ENCODE measurements at places on chromosomes 13 and 19.

DNA sequence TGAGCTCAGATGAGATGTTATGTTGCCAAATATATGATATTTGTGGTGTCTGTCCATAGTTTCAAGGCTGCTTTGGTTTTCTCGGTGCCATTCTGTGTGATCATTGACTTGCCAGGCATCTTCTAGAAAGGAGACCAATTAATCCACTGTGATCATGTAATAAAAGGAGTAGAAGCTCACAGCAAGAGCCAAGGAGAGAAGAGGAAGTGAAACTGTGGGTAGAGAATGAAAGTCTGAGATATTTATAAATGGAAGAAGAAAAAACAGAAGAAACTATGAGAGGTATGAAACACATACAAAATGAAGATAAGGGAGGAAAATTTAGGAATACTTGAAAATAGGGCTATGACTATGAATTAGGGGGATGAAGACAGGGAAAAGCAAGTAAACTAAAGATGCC, 11.1 kb upstream of the ZNF613 start:
- DNase-seq: no peak

GRCh38 chr19:17943274-17944221, 10.7 kb downstream of the CCDC124 start:
- no peak for DNase-seq

GRCh38 chr13:102555914-102556553, 40.8 kb upstream of the TPP2 start:
- DNase-seq: no peak

DNA sequence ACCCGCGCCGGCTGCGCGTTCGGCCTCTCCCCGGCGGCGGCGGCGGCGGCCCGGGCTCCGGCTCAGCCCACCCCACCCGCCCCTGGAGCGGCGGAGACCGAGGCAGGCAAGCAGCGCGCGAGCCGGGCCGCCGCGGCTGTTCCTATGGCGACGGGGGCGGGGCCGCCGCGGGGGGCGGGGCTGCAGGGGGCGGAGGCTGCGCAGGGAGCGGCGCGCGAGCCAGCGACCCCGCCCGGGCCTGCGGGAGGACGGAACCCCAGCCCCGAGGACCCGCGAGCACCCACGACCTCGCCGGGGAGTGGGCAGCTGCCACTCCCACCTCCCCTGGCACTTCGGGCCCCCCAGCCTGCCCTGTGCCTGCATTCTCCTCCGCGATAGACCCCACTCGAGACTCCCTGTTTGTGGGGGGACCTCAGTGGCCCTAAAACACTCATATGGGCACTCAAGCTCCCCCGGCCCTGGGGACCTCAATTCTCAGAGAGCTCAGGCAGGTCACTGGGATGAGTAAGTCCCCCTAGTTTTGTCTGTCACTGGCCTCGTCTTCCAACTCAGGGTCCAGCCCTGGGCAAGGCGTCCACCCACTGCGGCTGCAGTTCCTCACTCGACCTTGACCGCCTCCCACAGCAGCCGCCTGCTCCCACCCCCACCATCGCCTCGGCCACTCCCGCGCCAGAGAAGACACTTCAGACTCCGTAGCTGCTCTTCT, at the start of gene CTXN1:
TSS of gene CTXN1 (minus strand) at position 115 of the 706 bp plus-strand sequence. CDS start 597 bp downstream, outside the sequence.
- no peak for DNase-seq

DNA sequence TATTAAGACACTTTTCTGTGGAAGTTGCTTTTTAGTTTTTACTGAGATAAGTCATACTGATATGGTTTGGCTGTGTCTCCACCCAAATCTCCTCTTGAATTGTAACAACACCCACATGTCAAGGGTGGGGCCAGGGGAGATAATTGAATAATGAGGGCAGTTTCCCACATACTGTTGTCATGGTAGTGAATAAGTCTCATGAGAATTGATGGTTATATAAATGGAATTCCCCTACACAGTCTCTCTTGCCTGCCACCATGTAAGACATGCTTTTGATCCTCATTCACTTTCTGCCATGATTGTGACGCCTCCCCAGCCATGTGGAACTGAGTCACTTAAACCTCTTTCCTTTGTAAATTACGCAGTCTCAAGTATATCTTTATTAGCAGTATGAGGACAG, 1340.4 kb downstream of the SLITRK5 start:
- DNase-seq: no peak

- no peak for DNase-seq
Measured at GRCh38 chr19:48606463-48607358, at the start of gene SPACA4. Gene SPACA4 (plus strand): TSS chr19:48606742. CDS start chr19:48606979, 237 bp downstream.

GRCh38 chr19:55391191-55391670, 5.5 kb downstream of the RPL28 start:
- no peak for DNase-seq

DNA sequence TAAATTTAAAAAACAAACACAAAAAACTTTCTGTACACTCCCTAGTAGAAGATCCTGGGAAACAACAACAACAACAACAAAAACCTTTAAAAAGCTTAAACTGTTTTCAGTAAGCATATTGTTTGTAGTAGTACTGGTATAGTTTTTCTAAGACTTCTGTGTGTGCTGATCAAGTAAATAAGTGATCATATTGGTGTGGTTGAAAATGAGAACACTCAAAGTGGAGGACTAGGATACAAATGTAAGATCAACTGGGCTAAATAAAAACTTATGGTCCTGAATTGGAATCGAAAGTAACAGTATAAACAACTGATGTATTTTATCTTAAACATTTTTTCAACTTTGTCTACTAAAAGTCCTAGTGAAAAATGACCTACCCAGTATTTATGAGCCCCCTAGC, 135.5 kb downstream of the FOXO1 start:
- DNase-seq: no peak

- DNase-seq: no peak
Measured at GRCh38 chr19:2144190-2144589, 7.2 kb downstream of the AP3D1 start.

- no peak for DNase-seq
Measured at GRCh38 chr19:18062028-18062427, 24.7 kb downstream of the IL12RB1 start.

- DNase-seq: no peak
Measured at GRCh38 chr13:74027161-74027779, 106.9 kb downstream of the KLF12 start.

GRCh38 chr13:52736891-52737290, 2.7 kb downstream of the CNMD start:
- no peak for DNase-seq

DNA sequence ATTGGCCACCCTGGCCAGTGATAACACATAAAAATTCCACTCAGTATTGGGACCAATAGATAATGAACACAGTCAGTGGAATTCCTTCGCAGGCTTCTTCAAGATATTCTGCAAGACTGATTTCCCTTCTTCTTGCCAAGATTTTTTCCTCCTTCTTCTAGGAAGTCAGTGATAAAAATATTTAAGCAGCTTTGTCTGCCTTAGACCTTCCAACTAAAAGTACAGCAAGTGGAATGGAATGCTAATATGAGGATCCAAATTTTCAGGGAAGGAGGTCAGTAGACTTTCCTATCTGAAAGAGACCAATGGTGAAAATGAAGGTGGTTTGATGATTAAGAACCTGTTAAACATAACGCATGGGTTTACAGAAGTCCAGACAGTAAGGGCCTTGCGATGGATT, 9.6 kb downstream of the STARD13 start:
- DNase-seq: no peak

DNA sequence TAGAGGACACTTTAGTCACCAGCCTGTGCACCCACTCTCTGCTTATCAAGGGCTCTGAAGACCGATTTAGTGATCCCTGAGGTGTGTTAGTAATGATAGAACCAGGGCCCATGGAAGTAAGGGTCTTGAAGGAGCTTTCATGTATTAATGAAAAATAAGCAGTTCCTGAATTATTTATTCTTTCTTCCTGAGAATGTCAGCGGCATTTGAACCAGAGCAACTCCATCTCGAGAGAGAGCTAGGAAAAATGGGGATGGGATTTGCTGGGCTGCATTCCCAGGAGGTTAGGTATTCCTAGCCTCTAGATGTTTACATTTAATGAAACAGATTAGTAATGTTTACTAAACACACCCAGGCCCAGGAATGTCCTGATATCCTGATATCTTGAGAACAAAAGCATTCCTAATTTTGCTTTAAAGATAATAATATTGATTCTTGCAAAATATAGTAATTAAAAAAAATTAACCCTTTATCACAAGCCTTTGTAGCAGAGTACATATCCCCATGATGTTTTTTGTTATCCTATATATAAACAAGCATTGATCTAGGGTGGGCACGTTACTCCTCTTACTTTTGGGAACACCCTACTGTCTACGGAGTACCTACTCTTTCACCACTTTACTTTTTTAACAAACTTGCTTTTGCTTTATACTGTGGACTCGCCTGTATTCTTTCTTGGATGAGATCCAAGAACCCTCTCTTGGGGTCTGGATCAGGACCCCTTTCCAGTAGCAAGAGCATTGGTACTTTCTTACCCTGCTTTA, 63.1 kb downstream of the COG3 start:
- no peak for DNase-seq

DNA sequence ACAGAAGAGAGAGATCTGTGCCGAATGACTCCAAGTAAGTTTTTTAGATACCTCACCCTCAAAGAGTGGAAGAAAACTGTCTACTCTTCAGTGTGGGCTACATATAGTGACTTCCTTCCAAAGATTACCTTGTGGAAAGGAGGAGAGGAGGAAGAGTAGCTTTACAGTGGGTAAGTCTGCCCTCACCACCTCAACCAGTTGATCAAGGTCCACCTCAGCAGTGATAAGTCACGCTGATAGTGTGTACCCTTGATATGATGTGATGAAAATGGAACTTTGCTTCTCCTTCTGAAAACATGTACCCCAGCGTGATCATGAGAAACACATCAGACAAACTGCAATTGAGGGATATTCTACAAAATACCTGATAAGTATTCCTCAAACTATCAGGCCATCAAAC, 20.6 kb downstream of the KLF5 start:
- DNase-seq: no peak

- DNase-seq: no peak
Measured at GRCh38 chr13:35984776-35985453, 146.3 kb downstream of the DCLK1 start.

DNA sequence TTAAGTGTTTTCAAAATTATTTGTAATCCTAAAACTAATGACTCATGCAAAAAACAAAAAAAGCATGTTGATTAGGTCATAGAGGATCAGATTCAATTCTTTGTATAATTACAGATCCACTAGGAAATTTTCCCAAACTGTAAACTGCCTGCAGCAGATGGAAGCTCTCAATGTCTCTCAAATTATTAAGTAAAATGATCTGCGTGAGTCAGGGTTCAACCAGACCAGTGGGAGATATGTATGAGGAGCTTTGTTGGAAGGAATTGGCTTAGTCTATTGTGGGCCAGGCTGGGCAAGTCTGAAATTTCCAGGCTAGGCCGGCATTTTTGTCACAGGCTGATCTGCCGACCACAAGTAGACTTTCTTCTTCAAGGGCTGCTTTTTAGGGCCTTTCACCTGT, 14.4 kb upstream of the SACS start:
- no peak for DNase-seq

GRCh38 chr13:113631341-113632095, 26.5 kb downstream of the ATP4B start:
- no peak for DNase-seq

All from ureter (tissue), 1 donor.